ENCODE measurements at places on chromosomes 4 and X. TPM values are rescaled to one million over a fixed set of nuclear protein-coding genes. Genes with fewer than 3 reads are reported as not detected.

Gene ASB12
- total RNA-seq = 0.38 TPM

Gene IL2
- not detected for total RNA-seq

Gene TMPRSS11B
- total RNA-seq = 0.44 TPM

Gene LANCL3
- total RNA-seq = 2.5 TPM

Gene SATL1
- 0.82 TPM for total RNA-seq

Gene ERAS
- not detected for total RNA-seq

Gene CLDN2
- total RNA-seq = 0.49 TPM

Gene TKTL1
- total RNA-seq = 2.3 TPM

Gene CCDC110
- 3.7 TPM for total RNA-seq

Gene GBA3
- total RNA-seq = not detected

Gene OPRPN
- total RNA-seq = 9.1 TPM

Gene NDNF
- 104 TPM for total RNA-seq

Gene NPNT
- total RNA-seq = 55.7 TPM

Gene AKAP14
- not detected for total RNA-seq

Gene GSPT2
- 17.0 TPM for total RNA-seq

Gene FAM149A
- total RNA-seq = 14.5 TPM

Gene MAGEA6
- total RNA-seq = not detected

Gene TCEAL8
- total RNA-seq = 98.9 TPM

Gene CSAG1
- not detected for total RNA-seq

Gene PCDH7
- 84.9 TPM for total RNA-seq

Gene PASD1
- not detected for total RNA-seq

Gene CXXC4
- 60.7 TPM for total RNA-seq

Gene KLF8
- total RNA-seq = 11.3 TPM

Gene INTS6L
- 26.5 TPM for total RNA-seq

Gene ZNF711
- 71.6 TPM for total RNA-seq

Gene ABLIM2
- 13.5 TPM for total RNA-seq

Gene RHOH
- total RNA-seq = 1.8 TPM

Gene FAAH2
- 3.1 TPM for total RNA-seq

Gene PAGE2
- not detected for total RNA-seq

Gene P2RY8
- 1.4 TPM for total RNA-seq

Gene TLR10
- total RNA-seq = 0.71 TPM

Gene NCAPG
- 21.6 TPM for total RNA-seq

Gene ATOH1
- total RNA-seq = not detected

Gene NKX6-1
- 0.27 TPM for total RNA-seq

Gene BTK
- total RNA-seq = 3.1 TPM

Gene DDX60
- total RNA-seq = 14.8 TPM

Gene CCNI
- 315 TPM for total RNA-seq

Gene UCP1
- 0.33 TPM for total RNA-seq

Gene PRKX
- 26.4 TPM for total RNA-seq

Gene PTCHD1
- 1.7 TPM for total RNA-seq
